ENCODE measurements at places on chromosomes 4 and X.

DNA sequence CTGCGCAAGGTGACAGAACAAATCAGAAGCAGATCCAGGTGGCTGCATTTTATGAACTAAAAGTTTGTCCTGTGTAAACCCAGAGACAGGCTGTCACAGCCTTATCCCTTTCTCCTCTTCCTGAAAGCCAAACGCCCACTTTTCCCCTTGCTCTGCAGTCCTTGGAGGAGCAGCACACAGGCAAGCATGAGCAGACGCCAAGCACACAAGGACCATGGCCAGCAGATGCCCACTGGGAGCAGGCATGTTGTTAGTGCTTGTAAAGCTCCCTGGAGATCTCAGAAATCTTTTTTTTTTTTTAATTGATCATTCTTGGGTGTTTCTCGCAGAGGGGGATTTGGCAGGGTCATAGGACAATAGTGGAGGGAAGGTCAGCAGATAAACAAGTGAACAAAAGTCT, 11.5 kb upstream of the HOPX start:
- DNase-seq: no peak

DNA sequence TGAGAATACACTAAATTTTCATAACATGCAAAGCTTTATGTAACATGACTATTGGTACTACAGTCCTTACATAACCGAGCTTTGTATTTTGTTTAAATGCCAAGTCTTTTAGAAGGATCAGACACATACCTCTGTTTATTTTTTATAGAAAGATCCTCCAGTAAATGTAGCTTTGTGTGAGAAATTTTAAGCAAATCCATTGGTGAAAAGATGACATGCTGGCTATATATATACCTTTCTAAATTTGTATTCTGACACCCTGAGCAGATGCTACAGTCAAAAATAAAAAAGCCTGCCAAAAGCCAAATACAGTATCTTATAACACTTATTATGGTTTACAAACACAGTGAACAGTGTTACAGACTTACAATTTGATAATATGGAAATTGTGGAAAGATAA, at the start of gene YIPF7:
Gene YIPF7, minus strand, starts transcription at position 201 of the 400 bp plus-strand sequence. CDS start 1,525 bp downstream, outside the sequence.
- DNase-seq: no peak

- DNase-seq: peak; percentile 0
Measured at GRCh38 chr4:63563288-63564014, 845.8 kb downstream of the TECRL start.

DNA sequence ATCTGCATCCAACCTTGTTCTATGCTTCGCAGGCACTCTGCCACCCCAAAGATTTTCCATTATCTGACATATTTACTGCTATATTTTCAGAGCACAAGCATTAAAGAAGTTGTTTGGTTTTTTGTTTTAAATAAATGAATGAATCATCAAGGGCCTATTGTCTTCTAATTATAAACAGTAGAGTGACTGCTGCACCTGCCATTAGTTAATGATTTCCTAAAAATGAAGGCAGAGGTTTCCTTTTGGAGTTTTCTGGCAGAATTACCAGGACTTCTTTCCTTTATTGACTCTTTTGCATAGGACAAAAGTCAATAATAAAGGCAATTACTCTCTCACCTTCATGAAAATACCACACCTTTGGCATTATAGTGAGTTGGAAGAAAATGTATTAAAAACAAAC, 238.1 kb downstream of the INPP4B start:
- DNase-seq: no peak

GRCh38 chrX:50432829-50433289, 37.8 kb downstream of the DGKK start:
- DNase-seq: no peak

GRCh38 chr4:68344049-68344448, 5.8 kb downstream of the YTHDC1 start:
- DNase-seq: no peak

GRCh38 chrX:149916745-149917392, 12.5 kb upstream of the HSFX4 start:
- DNase-seq: no peak

DNA sequence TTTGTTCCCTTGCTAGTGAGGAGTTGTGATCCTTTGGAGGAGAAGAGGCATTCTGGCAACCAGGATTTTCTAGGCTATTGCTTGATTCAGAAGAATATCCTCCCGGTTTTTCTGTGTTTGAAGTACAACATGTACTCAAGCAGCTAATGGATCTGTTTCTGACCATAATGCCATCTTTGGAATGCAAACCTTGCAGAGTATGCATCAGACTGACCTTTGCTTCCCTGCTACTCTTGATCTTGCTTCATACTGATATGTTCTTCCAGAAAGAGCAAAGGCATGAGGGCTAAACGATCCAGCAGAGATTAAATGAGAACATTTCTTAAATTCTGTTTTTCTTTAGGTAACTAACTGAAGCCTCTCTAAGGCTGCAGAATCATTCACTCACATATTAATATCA, 265.4 kb upstream of the SLC7A11 start:
- DNase-seq: no peak

DNA sequence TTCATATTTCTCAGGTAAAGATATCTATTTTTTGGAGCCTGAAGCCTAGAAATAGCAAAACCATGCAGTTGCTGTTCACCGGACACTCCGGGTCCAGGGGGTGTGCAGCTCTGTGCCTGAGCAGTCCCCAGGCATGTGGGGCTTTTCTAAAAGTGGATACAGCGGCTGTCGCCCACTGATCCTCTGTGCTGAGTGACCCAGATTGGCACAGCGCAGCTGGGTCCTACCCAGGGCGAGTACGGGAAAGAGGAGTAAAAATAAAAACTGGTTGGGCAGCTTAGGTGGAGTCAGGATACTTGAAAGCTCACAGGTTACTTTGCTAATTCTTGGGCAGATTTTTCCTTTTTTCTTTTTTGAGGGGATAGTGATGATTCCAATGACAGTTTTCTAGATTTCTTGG, 118.8 kb downstream of the UCHL1 start:
- DNase-seq: no peak

- DNase-seq: no peak
Measured at GRCh38 chr4:109826719-109827118, 1.1 kb upstream of the RRH start.

DNA sequence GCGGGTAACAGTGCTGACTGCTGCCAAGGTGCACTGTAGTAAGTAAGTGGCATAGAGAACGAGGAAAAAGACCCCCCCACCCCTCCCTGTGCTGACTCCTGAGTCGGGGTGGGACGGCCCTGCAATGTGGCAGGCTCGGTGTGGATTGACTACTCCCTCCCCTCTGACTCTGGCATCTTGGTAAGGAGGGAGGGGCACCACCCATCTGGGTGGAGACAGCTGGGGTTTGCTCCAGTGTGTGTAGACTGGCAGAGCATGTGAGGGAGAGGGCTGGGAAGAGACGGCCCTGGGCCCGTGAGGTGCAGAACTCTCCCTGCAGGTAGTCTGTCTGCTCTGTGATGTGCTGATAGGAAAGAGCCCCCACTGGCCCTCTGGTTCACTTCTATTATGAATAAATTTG, 31.0 kb downstream of the NSG1 start:
- no peak for DNase-seq

DNA sequence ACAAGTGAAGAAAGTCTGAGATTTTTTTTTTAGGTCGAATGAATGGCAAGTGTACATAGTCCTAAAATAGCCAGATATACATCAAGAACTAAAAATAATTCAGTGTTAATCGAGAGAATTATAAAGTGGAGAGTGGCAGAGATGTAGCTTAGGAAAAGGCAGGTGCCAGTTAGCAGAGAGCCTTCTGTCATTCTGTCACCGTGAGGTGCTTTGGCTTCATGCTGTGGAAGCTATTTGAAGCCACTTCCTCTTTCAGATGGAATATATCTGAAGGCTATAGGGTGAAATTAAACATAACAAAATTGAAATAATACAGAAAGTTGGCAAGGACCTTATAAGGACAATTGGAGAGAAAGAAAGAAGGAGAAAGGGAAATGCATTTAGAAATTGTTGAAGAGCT, 756.3 kb downstream of the CCSER1 start:
- no peak for DNase-seq

DNA sequence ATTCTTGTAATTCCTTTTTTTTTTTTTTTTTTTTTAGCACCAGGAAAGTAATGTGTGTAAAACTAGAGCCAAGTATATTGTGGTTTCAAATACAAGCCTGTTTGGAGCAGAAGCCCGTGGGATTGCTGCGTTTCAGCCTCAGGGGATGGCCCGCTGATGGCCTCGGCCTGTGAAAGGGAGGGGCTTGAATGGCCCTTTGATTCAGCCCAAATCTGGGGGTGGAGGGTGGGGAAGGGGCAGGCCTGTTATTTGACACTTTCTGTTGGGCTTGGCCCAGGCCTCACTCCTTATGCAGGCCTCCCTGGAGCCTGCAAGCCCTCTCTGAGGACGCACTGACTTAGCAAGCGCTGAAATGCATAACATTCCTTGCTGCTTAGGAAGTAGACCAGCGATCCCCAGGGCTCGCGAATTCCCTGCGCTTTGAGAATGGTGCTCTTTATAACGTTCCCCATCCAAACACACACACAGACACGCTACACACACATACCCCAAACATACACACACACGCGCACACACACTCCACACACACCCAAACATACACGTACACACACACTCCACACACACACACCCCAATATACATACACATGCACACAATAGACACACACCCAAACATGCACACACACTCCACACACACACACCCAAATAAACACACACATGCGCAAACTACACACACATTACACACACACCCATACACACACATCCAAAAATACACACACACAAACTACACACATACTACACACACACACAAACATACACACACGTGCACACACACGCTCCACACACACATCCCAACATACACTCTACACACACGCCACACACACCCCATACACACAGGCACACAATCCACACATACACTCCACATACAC, 29.6 kb downstream of the TLR10 start:
- DNase-seq: no peak

GRCh38 chr4:47465004-47465403, 1.5 kb upstream of the COMMD8 start:
- no peak for DNase-seq

All from NCI-H748 treated with DMSO at 0.1 percent for 48 hours (cell line).